Activated CD8-positive, alpha-beta T cell treated with anti-CD3 and anti-CD28 coated beads for 36 hours (primary cell): ENCODE measurements at places on chromosomes 5 and 9. TPM values are rescaled to one million over a fixed set of nuclear protein-coding genes. Genes with fewer than 3 reads are reported as not detected.

PLAC8L1 gene
- total RNA-seq: 0.61 TPM

PCDHGB3 gene
- 0.07 TPM for total RNA-seq

DNA sequence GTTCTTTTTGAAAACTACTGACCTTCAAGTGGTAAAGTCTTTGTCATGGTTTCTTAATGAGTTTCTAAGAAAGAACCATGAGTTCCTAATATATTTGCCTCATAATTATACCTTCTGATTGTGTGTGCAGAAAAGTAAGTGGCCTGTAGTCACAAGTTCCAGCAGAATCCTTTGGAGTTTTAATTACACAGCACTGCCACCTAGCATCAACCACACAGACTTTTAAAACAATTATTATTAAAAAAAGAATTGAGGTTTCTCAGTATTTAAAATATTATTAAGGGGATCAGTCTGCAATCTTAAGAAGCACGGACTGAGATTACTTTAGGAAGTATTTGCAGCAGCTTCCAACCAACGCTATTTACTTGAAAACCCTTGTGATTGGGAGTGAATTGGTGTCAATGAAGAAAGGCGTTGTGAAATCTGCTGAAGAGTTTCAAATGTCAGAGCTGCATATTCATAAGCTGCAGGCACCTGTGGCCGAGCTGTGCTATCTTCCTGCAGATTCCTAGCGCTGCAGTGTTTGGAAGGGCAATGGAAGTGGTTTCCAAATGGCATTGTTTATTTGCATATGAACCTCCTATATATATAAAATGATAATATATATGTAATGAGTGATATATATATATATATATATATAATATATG is 1074.2 kb upstream of the WWC1 start:
- no peaks in the 10 kb centered on the region for H3K27me3 ChIP-seq
- no peaks in the 10 kb centered on the region for H3K36me3 ChIP-seq
- H3K27ac ChIP-seq: no peak overlapping the region
- no peak overlapping the region for H3K4me3 ChIP-seq

DNA sequence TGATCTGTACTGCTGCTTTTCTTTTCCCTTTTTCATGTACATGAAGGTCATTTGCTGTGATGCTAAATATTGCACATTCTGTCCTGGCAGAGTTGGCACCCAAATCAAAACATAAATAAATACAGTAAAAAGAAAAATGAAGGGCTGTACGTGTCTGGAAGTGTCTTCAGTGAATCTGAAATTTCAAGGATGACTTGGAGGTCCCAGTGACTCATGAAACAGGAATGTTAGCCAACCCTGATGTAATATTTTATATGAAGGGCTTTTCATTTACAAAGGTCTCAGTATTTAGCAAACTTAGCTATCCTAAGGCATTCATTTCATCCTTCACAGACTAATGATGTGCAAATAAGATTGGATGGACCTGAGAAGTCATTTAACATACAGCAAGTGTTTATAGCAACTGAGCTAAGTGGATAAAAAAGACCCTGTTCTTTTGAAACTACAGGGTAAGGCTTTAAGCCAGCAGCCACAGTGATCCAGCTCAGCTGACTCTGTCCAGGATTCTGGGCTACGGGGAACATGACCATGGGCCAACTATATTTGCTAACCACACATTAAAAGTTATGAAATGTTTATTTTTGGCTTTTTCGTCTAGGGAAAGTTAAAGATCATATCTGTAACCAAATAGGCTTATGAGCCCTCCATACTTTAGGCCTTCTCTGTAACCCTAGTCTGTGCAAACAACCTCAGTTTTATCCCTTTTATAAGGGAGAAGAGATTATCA is 104.0 kb upstream of the DMRTA1 start:
- no peaks in the 10 kb centered on the region for H3K36me3 ChIP-seq
- H3K27me3 ChIP-seq: no peaks in the 10 kb centered on the region
- H3K4me1 ChIP-seq: no peaks in the 10 kb centered on the region
- H3K27ac ChIP-seq: no peak overlapping the region
- H3K4me3 ChIP-seq: no peak overlapping the region

DNA sequence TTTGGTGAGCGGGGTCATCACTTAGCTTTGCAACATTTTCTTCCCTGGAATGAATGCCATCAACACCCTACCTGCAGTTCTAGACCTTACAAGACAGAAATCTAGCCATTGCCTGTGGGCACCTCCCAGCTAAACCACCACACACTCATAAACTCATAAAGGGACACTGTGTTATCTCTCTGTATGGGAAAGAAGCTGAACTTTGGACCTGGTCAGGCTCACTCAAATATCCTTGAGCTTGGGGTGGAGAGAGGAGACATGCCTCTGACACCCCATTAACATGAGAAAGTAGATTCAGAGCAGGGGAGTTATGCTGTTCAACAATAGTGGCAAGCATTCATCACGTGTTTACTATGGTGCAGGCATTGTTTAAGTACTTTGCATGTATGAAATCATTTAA is 205.6 kb downstream of the ZNF462 start:
- no peak overlapping the region for H3K4me3 ChIP-seq
- no peak for DNase-seq
- H3K27me3 ChIP-seq: peaks cover 2% of the 10 kb centered on the region
- H3K27ac ChIP-seq: no peak overlapping the region

DNA sequence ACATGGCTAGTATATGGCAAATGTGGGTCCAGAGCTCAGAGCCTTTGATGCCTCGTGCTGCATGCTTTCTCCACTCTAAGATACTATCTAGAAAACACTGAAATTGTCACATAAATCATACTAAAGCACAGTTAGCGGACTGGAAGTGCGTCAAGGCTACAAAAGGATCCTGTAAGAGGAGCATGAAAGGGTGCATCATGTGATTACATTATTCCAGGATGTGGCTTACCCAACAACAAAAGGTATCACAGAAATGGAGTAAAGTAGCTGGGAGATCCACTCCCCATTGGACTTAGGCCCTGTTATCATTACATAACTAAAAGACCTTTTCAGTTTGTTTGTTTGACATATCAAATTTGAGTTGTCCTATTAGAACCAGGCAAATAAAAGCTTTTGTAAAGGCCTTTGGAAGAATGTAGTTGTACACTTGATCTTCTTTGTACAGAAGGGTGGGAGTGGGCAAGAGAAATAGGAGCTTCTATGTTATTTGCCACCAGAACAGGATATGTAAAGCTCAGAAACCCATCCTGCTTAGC is 6.9 kb downstream of the SLC31A1 start:
- peaks cover 30% of the 10 kb centered on the region for H3K4me1 ChIP-seq
- no peaks in the 10 kb centered on the region for H3K27me3 ChIP-seq
- peak; percentile 16 for DNase-seq
- H3K4me3 ChIP-seq: no peak overlapping the region
- H3K36me3 ChIP-seq: peaks cover 8% of the 10 kb centered on the region

GRCh38 chr5:93411716-93412115 is 169.3 kb downstream of the NR2F1-AS1 start:
- H3K27me3 ChIP-seq: peaks cover 9% of the 10 kb centered on the region
- H3K36me3 ChIP-seq: no peaks in the 10 kb centered on the region
- no peak overlapping the region for H3K4me3 ChIP-seq
- no peak for DNase-seq
- no peaks in the 10 kb centered on the region for H3K4me1 ChIP-seq

- peaks cover 55% of the 10 kb centered on the region for H3K27me3 ChIP-seq
- no peak overlapping the region for H3K27ac ChIP-seq
- H3K4me3 ChIP-seq: no peak overlapping the region
- H3K36me3 ChIP-seq: no peaks in the 10 kb centered on the region
- no peak for DNase-seq
- peaks cover 17% of the 10 kb centered on the region for H3K4me1 ChIP-seq
These were observed 79.3 kb upstream of the AGXT2 start for GRCh38 chr5:35127006-35127405.

GRCh38 chr5:130624805-130625204 is 540.3 kb downstream of the HINT1 start:
- H3K4me3 ChIP-seq: no peak overlapping the region
- no peaks in the 10 kb centered on the region for H3K36me3 ChIP-seq
- H3K4me1 ChIP-seq: no peaks in the 10 kb centered on the region
- no peaks in the 10 kb centered on the region for H3K27me3 ChIP-seq

DNA sequence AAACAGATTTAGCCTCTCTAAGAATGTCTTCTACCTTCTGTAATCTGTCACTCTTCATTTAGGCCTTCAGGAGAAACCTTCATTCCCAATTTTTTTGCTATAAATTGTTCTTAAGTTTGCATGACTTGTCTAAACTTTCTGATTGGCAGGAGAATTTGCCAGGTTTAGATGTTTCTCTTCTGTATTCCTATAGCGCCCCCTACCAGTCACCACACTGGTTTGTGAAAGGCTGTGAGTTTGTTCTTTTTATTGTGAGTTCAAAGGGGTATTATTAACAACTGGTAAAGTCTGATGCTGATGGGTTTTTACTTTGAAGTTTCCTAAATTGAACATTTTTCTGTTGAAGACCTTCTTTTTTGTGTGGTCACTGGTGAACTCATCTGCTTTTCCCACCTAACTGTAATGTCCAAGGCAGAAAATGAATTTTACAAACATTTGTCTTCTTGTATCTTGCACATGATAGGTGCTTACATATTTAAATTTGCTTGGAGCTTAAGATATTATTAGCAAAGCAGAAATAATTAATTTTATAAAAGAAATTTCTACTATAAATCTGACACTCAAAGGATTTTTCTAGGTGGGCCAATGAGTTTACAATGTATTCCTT is 18.4 kb upstream of the F2RL2 start:
- no peak overlapping the region for H3K27ac ChIP-seq
- no peak overlapping the region for H3K4me3 ChIP-seq
- peak; percentile 83 for DNase-seq
- peaks cover 34% of the 10 kb centered on the region for H3K36me3 ChIP-seq
